ENCODE measurements at places on chromosomes 7 and 10.

GRCh38 chr10:73234695-73235094 is 12.4 kb downstream of the DNAJC9 start:
- DNase-seq, result no peak

- DNase-seq, result no peak
Observed at GRCh38 chr10:129056734-129057689, 410.0 kb upstream of the MGMT start.

GRCh38 chr10:102643336-102644065 is 778 bp upstream of the TRIM8 start:
- no peak for DNase-seq

DNA sequence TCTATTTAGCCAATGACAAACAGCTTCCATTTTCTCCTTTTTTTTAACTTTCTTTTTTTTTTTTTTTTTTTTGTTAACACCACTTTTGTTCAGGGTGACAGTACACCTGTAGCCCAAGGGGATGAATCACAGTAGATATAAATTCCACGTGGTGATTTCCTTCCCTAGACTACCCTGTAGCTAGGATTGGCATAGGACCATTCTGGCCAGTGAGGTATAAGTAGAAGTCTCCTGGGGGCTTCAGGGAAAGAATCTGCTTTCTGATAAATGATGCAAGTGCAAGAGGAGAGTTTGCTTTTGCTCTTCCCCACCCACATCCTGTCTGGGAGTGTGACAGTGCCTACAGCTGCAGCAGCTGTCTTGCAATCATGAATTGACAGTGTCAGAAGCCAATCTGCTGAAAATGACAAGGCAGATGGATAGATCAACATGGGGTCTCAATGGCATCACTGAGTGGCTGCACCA is 63.2 kb upstream of the TOMM7 start:
- DNase-seq, result no peak

DNA sequence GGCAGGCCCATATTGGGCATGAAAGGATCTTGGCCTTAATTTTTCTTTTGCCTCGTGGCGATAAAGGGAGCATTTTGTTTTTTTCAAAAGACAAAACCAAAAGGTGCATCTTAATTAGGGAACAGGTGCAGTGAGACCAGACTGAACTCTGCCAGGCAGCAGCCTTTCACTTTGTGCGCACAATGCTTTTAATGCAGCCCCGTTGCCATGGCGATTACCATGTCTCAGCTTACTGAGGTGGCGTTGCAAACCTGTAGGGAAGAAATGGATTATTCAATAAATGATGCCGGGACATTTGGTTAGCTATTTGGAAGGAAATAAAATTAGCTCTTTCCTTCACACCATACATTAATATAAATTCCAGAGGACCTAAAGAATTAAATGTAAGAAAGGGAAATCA is 61.9 kb downstream of the MYL10 start:
- DNase-seq, result no peak

DNA sequence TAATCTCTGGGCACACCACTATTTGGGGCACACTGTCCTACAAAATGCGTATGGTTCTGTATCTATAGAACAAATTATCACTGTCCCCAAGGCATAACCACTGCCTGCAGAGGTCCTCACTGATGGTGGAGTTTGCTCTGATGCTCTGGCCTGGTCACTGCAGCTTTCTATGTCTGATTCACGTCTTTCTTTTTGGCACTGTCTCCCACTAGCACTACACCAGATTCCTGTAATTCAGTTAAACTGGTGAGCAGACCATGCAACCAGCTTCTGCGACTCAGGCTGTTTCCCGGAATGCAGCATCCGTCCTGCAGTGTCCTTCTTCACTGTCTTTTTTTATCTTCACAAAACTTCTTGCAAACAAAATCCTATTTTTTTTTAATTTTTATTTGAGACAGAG is 112.8 kb downstream of the KLF6 start:
- DNase-seq, result no peak

DNA sequence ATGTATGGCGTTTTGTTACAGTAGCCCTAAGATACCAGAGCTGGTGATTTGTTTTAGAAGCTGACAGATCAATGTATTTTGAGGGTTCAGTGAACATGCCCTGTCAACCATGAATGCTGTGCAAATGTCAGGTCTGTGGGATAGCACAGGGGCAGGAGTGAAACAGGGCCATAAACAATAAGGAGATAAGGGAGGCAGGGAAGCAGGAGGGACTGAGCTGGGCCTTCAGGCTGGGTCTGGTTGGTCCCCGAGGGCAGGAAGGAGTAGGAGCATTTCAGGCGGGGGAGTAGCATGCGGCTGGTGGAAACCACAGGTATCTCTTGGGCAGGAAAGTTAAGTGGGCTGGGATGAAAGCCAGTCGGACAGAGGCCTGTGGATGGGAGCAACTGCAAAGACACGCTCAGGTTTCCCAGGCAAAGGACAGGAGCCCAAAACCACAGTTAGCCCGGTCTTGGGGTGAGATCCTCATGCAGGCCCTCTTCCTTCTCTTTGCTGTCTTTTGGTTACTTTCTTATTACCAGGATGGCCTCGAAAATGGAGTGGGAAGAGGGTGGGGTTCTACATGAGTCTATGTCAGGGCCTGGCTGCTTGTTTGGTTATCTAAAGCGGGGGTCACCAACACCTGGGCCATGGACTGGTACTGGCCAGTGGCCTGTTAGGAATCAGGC is 69.5 kb upstream of the SEPHS1 start:
- no peak for DNase-seq

GRCh38 chr10:22631185-22631584 is 83.2 kb downstream of the PIP4K2A start:
- DNase-seq, result no peak

- DNase-seq, result no peak
Observed at GRCh38 chr7:150435047-150435389, 15.4 kb upstream of the GIMAP8 start.

GRCh38 chr7:30904561-30904960 is 7.1 kb upstream of the AQP1 start:
- DNase-seq, result no peak
